ENCODE measurements at places on chromosomes 7 and 10.

- DNase-seq: no peak
These were observed 129.3 kb downstream of the GFRA1 start for GRCh38 chr10:116143673-116144222.

DNA sequence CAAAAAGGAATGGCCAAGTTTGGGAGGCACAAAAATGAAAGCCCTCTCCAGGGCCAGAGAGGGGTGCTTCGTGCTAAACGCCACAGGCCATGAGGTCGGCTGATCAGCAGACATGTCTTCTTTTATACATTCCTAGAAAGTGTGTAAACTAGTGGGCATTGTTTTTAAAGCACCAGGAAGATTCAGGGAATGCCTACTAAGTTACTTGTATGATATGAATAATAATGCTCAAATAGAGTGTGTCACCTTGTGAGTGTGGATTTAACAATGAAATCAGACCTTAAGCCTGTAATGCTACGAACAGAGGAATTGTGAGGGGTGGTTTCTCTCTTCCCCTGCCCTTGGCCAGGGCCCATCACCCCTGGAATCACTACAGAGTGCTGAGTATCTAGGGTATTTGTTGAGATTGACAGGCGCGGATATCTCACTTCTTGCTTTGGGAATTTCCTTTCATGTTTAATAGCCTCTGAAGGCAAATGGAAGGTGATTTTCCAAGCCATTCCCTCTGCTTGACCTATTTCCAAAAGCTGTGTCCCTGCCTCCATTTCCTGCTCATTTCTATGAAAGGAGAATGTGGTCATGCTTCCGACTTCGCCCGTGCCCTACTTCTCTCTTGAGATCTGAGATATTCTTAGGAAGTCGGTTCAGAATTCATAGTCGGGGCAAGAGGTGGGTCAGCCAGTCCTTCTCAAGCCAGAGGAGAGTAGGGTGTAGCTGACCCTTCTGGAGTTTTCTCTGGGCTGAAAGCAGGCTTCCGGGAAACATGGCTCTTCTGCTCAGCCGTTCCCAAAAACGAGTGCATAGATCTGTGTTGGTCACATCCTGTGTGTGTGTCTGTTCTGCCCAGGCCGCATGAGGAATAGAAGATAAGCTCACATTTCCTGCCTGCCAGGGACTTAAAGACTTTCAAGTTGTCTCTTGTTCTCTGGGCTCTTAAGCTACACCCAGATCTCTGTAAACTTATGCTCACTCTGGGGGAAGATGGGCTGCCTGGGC is 167.8 kb upstream of the ITGB1 start:
- no peak for DNase-seq

DNA sequence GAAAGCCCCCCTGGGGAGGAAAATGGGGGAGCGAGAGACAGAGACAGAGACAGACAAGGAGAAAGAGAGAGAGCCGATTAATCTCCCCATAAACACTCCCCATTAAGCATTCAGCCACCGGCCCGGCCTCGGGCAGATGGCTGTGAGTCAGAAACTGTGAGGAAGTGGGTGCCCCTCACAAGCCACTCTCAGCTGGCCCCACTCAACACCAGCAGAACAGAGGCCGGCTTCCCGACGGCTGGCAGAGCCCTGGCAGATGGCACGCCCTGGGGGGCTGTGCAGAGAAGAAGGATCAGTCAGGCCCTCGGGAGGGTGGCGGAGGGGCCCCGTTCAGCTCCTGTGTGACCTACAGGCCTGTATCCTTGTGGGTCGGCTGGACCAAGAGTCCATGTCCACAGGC is 41.2 kb downstream of the CAMK2B start:
- peak; percentile 62 for DNase-seq

- no peak for DNase-seq
These were observed 18.1 kb upstream of the NPTX2 start for GRCh38 chr7:98598846-98599615.

GRCh38 chr10:43972976-43973647 is 324.4 kb upstream of the ZNF32 start:
- DNase-seq: no peak

DNA sequence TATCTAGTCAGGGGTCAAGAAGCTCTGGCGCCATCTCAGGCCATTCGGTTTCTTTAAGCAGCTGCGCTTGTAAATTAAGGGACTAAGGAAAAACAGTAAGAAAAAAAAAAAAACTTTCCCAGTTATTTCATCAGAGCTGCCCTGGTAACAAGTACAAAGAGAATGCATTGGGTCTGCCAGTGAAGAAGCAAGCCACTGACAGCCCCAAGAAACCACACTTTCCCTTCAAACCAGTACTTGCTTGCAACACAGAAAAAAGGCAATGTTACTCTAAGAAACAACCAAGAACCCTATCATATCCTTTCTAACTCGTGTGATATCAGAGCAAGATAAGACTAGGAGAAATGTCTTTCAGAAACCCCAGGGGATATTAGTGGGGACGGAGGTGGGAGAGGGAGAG is 40.6 kb upstream of the AOAH start:
- no peak for DNase-seq

DNA sequence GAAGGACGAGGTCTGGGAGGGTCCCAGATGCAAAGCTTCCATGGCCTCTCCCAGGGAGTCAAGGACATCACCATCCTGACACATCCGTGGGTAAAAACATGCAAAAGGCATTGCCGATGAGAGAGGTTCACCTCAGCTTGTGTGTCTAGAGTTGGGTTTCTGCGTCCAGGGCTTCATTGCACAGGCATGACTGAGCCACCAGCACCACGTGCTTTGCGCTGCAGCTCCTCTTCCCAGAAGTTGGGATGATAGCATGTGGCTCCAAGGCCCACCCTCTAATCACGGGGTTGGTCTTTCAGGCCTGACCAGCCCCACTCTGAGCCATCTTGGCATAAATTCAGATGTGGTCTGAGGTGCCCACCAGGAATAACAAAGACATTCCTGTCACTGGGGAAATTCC is 7.1 kb upstream of the RASGEF1A start:
- no peak for DNase-seq

GRCh38 chr10:31099664-31100063 is 68.0 kb upstream of the ZNF438 start:
- DNase-seq: no peak

Data from SK-N-SH (cell line).